ENCODE measurements at places on chromosomes 7 and 10. TPM values are rescaled to one million over a fixed set of nuclear protein-coding genes. Genes with fewer than 3 reads are reported as not detected.

Gene LAMB4
- 4.3 TPM for polyA plus RNA-seq

Gene RADIL
- polyA plus RNA-seq, result 1.3 TPM

Gene NOC3L
- 26.5 TPM for polyA plus RNA-seq

Gene TMEM270
- polyA plus RNA-seq, result 0.27 TPM

Gene PRSS58
- not detected for polyA plus RNA-seq

DNA sequence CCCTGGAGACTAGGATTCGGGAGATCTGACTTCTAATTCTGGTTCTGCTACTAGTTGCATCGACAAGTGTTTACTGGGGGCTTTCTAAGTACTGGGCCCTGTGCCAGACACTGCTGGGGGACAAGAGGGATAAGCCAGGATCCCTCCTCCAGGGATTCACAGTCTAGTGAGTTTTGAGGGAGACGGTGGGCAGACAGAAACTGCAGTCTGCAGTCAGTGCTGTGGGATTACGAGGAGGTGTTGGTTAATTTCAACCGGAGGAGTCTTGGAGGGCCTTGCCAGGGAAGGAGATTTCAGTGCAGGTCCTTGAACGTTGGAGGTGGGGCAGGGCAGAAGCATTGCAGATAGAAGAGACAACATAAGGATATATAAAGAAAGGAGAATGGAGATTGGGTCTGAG is 3.5 kb upstream of the KCNH2 start:
- no peak for DNase-seq

- DNase-seq, result no peak
Measured at GRCh38 chr10:71837098-71837827, 13.8 kb downstream of the PSAP start.

DNA sequence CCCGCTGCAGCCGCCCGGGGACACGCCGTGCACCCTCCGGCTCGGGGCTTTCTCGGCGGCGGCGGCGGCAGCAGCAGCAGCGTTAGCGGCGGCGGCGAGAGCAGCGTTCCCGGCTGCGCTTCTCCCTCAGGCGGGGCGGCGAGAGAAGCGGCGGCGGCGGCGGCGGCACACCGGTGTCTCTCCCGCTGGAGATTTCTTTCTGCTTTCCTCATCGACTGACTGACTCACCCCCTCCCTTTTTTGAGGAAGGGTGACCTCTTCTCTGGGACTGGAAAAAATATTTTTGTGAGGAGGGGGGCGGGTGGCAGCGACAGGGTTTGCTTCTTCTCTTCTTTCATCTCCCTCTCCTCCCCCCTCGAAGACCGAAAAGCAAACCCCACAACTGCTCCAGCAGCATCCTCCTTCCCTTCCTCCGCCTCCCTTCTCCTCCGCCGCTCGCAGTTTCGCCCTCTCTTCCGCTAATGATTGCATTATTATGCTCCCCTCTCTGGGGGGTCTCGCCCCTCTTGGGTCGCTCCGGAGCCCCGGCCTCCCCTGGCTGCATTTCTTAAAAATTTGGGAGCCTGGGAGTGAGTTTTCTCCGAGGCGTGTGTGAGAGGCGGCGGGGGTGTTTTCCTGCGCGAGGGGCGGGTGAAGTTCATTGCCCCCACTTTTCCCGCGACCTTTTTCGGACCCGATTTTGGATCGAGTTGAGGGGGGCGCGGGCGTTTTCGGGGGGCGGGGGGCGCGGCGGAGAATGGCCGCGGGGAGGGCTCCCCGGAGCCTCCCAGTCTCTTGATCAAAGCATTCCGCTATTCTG is 411 bp downstream of the AUTS2 start:
- DNase-seq, result peak; percentile 60

GRCh38 chr10:1149793-1150637 is 93.8 kb downstream of the WDR37 start:
- DNase-seq, result no peak

DNA sequence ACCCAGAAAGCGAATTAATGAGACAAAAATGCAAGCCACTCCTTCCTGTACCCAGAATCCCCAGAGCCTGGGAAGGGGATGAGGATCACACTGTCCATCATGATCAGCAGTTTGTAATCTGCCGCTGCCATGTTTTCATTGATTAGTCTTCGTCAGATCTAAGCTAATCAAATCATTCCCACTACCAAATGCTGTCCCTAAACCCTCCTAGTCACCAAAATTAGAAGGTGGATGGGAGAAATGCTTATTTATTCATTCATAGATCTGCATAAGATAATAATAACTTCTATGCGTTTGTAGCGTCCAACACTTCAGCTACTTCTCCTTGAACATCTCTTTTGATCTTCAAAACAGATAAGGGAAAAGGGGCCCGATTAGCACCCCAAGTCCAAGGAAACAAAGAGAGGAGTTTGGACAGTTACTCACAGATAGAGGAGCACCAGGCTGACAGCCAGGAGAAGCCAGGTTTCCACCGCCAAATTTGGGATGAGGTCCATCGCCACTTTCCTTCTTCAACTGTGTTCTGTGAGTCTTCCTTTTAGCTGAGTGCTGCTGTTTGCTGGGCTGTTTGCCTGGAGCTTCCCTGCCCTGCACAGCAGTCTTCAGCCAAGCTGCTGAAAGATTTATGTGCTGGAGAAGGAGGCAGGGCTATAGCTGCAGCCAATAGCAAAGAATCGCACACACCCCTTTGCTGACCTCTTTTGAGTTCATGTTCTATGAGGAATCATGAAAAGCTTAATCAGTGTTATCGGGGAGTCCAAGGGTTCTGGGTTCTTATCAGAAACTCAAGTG is at the start of gene CYP3A5:
Gene CYP3A5 (minus strand): TSS at position 597 of the 792 bp plus-strand sequence. CDS start 100 bp downstream, at position 497.
- no peak for DNase-seq

DNA sequence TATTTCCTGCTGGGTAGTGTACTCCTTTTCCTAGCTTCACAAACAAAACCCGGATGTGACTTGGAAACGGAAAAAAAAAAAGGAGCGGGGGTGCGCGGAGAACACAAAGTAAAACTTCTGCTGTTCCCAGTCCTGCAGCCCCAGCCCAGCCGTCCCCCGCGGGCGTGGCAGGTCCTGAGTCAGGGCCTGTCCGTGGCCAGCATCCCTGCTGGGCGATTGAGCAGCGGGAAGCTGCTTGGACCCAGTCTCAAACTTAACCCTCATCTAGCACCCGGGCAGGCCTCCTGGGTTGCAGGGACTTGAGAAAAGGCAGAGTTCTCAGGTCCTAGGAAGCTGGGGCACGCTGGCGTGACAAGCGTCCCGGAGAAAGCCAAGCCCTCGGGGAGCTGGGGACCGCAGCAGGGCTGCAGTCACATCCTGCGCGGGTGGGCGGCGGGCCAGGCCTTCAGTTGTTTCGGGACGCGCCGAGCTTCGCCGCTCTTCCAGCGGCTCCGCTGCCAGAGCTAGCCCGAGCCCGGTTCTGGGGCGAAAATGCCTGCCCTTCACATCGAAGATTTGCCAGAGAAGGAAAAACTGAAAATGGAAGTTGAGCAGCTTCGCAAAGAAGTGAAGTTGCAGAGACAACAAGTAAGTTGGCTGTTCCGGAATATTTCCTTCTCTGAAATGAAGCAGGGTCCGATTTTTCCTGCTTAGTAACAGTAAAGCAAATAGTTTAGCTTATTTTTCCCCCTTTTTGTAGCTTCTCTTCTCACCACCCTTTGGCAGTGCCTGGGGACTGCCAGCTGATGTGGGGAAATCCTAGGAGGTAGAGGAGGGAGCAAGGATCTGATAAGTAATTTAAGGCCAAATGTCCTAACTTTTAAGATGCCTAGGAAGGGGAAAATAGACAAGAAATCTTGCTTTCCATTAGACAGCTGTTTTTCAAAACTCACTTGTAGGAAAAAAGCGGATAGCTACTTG is at the start of gene GNG11:
Gene GNG11 (plus strand): TSS at position 129 of the 960 bp plus-strand sequence. CDS start 403 bp downstream, at position 532.
- DNase-seq, result peak; percentile 75

- DNase-seq, result no peak
Measured at GRCh38 chr10:49182776-49183175, 5.4 kb downstream of the TMEM273 start.

GRCh38 chr10:44619521-44619920 is 234.6 kb upstream of the CXCL12 start:
- DNase-seq, result no peak

DNA sequence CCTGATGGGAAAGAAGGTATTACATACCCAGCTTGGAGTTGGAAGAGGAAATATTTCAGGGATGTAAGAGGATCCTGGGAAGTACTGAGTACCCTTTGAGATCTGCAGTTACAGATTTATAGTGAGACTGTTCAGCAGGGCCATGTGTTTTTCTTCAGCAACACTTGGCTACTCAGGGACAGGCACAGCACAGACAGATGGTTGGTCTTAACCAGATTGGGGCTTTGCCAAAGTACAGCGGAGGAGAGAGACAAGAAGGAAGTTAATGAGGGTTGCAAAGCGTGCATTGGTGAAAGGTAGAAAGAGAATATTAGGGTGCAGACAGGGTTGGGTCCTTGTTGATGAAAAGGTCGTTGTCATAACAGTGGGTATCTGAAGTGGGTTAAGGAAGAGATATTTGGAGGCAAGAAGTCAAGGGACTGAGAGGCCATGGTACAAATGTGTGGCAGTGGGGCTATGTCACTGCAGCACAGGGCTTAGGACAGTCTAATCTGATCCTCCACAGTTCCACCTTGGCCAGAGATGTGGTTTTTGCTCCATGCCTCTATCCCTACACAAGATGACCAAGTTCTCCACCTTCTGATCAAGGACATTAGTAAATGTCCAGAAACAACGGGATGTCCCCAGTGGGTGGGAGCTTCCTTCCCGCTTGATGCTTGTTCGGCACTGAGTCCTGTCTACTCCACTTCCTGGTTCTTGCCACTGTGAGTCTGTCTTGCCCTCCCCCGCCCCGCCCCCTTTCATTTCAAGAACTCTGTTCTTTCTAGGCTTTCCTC is 18.9 kb upstream of the DNAJC1 start:
- DNase-seq, result peak; percentile 29

DNA sequence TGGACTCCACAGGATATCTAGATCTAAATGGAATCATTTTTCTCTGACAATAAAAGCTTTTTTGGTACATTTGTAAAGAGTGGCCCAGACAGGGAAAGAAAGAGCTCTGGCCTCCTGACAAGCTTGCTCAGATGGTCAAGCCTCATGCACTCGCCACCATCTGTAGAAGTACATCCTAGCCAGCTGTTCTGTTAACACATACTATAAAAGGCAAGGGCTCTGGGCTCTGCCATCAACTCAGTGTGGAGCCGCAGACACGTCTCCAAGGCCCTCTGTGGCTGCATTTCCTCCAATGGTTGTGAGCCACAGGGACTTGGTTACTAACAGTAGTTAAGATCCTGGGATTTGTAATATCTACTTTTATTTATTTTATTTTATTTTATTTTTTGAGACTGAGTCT is 70.8 kb upstream of the KDM7A start:
- no peak for DNase-seq

DNA sequence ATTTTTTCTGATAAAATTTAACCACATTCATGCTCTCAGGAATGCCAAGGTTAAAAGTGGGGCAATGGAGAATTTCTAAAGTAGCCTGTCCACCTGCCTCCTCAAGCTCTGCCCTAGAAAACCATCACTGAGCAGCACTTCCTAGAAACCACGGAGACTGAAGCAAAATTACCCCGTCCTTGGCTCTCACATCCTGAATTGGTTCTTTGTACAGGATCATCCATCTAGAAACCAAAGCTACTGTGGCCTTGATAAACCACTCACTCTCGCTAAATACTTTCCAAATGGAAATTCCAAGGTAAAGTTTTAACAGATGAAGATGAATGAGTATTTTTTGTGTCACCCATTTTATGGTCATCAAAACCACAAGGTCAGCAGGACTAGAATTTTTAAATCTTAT is 96.6 kb downstream of the AVL9 start:
- no peak for DNase-seq

DNA sequence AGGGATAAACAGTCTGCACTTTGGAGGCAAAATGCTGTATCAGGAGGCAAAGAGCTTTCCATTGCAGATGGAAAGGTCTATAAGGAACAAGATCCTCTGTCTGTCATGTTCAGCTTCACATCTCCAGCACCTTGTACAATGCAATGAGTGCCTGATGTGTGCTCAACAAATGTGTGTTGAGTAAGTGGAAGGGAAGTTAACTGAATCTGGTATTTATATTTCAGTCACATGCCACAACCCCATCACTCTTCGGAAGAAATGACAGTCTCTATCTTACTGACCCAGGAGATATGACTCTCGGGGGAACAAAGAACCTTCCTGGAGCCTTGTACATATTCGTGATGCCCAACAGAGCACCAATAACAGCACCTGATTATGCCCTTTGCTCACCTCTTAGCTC is 20.0 kb upstream of the DNAJC1 start:
- no peak for DNase-seq

DNA sequence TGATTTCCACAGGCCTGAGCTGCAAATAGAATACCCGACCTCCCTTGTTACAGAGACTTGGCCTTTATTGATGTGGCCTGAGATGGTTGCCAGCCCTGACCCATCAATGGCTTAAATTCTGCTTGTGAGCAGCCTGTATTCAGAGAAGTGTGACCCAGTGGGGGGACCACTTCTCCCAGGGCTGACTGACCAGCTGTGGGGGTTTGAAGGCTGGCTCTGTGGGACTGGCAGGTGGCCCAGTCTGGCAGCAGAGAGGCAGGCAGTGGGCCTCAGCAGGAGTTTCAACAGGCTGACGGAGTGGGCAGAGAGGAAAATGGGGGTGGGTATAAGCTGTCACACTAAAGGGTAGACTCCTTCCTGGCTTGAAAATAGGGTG is 12.2 kb upstream of the PPIF start:
- no peak for DNase-seq

DNA sequence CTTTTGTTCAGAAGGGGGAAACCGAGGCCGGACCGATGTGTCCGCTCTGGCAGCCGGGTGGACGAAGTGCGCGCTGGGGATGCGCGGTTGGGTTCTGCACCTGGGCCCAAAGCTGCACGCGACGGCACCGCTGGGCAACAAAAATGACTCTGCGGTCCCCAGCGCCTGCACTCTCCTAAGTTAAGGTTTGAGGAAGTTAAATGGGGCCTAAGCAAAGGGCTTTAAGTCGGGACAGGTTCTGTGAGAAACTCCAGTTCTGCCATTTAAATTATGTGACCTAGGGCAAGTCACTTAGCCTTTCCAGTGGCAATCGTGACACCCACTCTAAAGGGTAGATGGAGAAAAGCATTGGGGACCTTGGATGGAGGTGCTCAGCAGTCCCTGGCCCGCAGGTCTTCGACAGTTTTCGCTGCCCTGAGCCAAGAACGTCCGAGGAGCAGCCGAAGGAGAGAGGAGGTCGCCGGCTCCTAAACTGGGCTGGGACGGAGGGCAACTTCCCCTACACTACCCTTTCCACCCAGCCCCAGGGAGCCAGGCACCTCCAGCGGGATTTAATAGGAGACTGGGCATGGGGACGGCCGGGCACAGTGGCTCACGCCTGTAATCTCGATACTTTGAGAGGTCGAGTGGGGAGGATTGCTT is 534 bp upstream of the ACBD5 start:
- DNase-seq, result no peak

DNA sequence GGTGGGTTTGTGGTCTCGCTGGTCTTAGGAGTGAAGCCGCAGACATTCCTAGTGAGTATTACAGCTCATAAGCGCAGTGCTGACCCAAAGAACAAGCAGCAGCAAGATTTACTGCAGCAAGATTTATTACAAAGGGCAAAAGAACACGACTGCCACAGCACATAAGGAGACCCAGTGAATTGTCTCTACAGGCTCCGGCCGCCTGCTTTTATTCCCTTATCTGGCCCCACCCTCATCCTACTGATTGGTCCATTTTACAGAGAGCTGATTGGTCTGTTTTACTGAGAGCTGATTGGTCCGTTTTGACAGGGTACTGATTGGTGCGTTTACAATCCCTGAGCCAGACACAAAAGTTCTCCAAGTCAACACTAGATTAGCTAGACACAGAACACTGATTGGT is 82.1 kb downstream of the VIPR2 start:
- DNase-seq, result no peak

Measured in left kidney (tissue), 8 donors.